ENCODE measurements at places on chromosomes 11 and 22. TPM values are rescaled to one million over a fixed set of nuclear protein-coding genes. Genes with fewer than 3 reads are reported as not detected.

DNA sequence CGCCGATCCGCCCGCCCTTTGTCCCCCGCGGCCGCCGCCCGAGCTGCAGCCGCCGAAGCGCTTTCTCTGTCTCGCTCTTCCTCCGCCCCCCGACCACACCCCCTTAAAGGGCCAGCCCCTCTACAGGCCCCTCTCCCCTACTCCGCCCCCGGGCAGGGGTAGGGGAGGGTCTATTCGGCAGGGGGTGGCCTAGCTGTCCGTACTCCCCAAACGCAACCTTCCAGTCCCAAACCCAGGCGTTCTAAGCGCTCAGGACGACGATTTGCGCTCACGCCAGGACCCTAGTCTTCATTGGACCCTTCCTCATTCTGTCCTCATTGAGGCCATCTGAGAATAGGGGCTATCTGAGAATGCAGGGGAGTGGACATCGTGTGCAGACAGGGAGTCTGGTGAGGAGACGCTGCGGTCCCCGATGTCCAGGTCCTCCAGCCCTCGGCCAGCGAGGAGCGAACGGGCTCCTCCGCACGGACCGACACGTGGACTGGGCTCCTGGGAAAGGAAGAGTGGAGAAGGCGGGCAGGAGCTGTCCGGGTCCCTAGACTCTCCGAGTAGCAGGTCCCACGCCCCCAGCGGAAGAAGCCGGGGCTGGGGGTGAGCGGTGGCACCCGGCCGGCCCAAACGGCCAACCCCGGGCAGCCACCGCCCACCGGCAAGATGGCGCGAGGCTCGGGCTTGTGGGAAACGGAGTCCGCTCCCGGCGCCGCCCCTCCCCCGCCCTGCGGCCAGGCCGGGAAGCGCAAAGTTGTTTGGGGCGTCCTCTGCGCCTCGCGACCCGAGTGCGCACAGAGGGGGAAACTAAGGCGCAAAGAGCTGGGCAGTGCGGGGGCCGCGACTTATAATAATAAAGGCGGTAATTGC lies at the start of gene PPP1R14B:
Gene PPP1R14B, minus strand, starts transcription at position 73 of the 858 bp plus-strand sequence. CDS start 270 bp downstream, outside the sequence.
- H3K36me3 ChIP-seq = peaks cover 4% of the 10 kb centered on the region
- H3K27ac ChIP-seq = peak within 1 kb of the TSS; percentile 88
- no peaks in the 10 kb centered on the region for H3K27me3 ChIP-seq
- DNase-seq = peak; percentile 93
- H3K4me1 ChIP-seq = peaks cover 60% of the 10 kb centered on the region

GRCh38 chr22:24681236-24681635 lies 78.2 kb downstream of the GGT1 start:
- H3K27me3 ChIP-seq = no peaks in the 10 kb centered on the region
- H3K4me1 ChIP-seq = no peaks in the 10 kb centered on the region
- no peaks in the 10 kb centered on the region for H3K36me3 ChIP-seq
- no peak overlapping the region for H3K27ac ChIP-seq
- H3K4me3 ChIP-seq = no peak overlapping the region

DNA sequence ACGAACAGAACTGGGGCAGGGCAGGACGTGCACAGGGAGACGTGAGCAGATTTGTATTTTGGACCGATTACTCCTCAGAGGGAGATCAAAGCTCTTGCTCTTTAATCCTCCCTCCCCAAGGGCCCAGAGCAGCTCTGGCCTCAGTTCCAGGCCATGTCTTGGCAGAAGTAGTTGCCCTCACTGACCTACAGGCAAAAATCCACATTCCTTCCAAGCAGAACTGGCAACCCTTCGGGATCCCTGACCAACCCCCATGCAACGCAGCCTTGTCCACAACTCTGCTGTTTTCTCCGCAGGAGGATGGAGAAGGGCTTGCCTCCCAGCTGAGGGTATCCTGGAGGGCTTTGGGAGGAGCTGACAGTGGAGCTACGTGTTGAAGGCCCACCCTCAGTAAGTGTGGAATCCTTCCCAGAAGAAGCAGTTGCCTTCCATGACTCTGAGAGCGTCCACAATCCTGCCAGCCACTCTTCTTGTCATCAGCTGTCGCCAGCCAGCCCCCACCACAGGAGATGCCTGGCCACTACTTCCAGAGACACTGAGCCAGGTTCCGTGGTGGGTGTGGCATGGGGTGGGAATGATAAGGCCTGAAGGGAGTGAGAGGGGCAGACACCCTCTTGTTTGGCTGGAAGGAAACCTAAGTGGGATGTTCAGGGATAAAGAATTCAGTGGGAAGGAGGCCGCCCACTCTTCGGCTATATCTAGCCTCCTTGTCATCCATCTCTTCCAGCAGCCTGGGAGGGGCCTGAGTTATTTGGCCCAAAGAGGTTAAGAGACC lies 68.1 kb downstream of the PDE2A start:
- no peak overlapping the region for H3K4me3 ChIP-seq
- peaks cover 5% of the 10 kb centered on the region for H3K4me1 ChIP-seq
- H3K36me3 ChIP-seq = no peaks in the 10 kb centered on the region

DNA sequence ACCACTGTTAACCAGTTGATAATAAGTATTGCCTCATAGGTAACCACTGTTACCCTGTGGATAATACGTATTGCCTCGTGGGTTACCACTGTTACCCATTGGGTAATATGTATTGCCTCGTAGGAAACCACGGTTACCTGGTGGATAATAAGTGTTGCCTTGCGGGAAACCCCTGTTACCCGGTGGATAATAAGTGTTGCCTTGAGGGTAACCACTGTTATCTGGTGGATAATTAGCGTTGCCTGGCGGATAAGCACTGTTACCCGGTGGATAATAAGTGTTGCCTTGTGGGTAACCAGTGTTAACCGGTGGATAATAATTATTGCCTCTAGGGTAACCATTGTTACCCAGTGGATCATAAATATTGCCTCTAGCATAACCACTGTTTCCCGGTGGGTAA lies 27.3 kb upstream of the NXPE4 start:
- DNase-seq = no peak
- no peaks in the 10 kb centered on the region for H3K4me1 ChIP-seq
- H3K4me3 ChIP-seq = no peak overlapping the region
- H3K27ac ChIP-seq = no peak overlapping the region
- no peaks in the 10 kb centered on the region for H3K27me3 ChIP-seq

- H3K4me3 ChIP-seq = no peak overlapping the region
- no peak for DNase-seq
- peaks cover 1% of the 10 kb centered on the region for H3K27me3 ChIP-seq
- no peaks in the 10 kb centered on the region for H3K36me3 ChIP-seq
Measured at GRCh38 chr11:71379701-71380100, 68.5 kb downstream of the DHCR7 start.

- no peaks in the 10 kb centered on the region for H3K27me3 ChIP-seq
- peaks cover 27% of the 10 kb centered on the region for H3K4me1 ChIP-seq
- H3K27ac ChIP-seq = no peak overlapping the region
- DNase-seq = no peak
- H3K36me3 ChIP-seq = no peaks in the 10 kb centered on the region
Measured at GRCh38 chr11:113773092-113773415, 438 bp downstream of the ZW10 start.

GRCh38 chr11:117461396-117462182 lies 133.9 kb downstream of the CEP164 start:
- no peak overlapping the region for H3K4me3 ChIP-seq
- no peak for DNase-seq
- H3K36me3 ChIP-seq = no peaks in the 10 kb centered on the region
- H3K4me1 ChIP-seq = no peaks in the 10 kb centered on the region

GRCh38 chr11:46290598-46291309 lies 13.3 kb downstream of the CREB3L1 start:
- DNase-seq = no peak
- no peak overlapping the region for H3K4me3 ChIP-seq
- no peaks in the 10 kb centered on the region for H3K27me3 ChIP-seq
- H3K36me3 ChIP-seq = no peaks in the 10 kb centered on the region

DNA sequence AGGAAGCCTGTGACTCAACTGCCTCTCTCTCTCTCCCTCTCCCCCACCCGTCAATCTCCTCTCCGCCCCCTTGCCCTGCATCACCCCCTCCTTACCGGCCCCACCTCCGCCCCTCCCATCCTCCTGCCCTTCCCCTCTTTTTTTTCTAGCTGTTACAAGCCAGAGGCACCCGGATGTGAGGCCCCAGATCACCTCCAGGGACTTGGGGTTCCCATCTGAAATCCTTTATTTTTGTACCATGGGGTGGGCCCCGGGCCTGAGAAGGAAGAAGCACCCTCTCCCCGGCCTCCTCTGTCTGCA lies 10.8 kb downstream of the KCTD17 start:
- H3K36me3 ChIP-seq = no peaks in the 10 kb centered on the region
- no peak overlapping the region for H3K27ac ChIP-seq
- H3K4me3 ChIP-seq = no peak overlapping the region
- H3K27me3 ChIP-seq = no peaks in the 10 kb centered on the region
- H3K4me1 ChIP-seq = peaks cover 19% of the 10 kb centered on the region
- no peak for DNase-seq

DNA sequence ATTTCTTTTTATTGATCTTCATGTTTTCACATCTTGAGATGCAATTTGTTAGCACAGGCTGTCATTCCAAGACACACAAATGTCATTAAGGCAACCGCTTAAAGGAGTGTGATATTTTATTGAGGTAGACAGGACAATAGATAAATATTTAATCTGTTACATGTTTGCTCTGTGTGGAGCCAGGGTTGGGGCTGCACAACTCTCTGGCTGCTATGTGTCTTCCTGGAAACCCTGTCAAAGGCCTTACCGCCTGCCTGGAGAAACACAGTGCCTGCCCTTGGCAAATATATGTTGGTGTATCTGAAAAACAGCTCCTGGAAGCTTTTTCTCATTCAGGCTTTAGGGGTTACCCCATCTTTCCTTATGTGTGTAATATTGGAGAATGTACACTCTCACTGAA lies 139.7 kb upstream of the TEAD1 start:
- no peaks in the 10 kb centered on the region for H3K36me3 ChIP-seq
- DNase-seq = no peak
- no peaks in the 10 kb centered on the region for H3K4me1 ChIP-seq
- H3K4me3 ChIP-seq = no peak overlapping the region

DNA sequence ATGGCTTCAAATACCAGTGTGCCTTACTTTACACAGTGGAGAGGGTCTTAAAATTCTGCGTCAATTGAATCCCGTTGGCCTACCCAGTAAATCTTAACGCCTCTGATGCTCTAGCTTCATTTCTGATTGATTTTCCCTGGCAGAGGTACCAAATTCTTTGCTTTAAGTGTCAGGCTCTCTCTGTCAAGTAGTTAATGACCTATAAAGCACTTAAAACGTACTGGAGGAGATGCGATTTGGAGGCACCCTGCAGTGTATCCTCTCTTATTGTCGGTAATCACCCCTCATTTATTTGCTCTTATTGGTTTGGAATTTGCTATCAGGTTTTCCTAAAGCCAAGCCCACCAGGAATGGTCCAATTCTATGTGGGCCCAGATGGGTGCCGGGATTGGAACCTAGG lies 59.2 kb downstream of the NFAM1 start:
- H3K4me1 ChIP-seq = peaks cover 28% of the 10 kb centered on the region
- H3K4me3 ChIP-seq = no peak overlapping the region
- no peaks in the 10 kb centered on the region for H3K36me3 ChIP-seq
- no peak for DNase-seq
- H3K27me3 ChIP-seq = 0 out of 2 replicates have a peak, but pooled peaks cover 2% of the 10 kb centered on the region
- no peak overlapping the region for H3K27ac ChIP-seq

- H3K27me3 ChIP-seq = no peaks in the 10 kb centered on the region
- no peak overlapping the region for H3K27ac ChIP-seq
- peaks cover 3% of the 10 kb centered on the region for H3K4me1 ChIP-seq
Measured at GRCh38 chr11:126444072-126444471, 88.6 kb downstream of the ST3GAL4 start.

DNA sequence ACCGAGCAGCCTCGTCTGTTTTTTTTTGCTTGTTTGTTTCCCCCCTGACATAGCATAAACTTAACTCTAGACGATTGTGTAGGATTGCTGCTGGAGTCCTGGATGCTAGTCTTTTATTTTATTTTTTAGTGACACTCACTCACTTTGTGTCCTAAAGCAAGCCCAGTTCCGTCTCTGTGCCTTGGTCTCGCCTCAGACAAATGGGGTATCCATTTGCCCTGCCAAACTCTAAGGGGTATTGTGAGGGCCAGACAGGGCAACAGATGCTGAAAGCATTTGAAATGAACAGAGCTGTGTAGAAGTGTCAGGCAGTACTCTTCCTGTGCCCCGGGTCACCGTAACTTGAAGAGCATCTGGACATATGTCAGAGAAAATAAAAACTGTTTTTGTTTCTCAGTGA lies 34.8 kb upstream of the DKK3 start:
- H3K36me3 ChIP-seq = no peaks in the 10 kb centered on the region
- DNase-seq = no peak
- H3K27ac ChIP-seq = no peak overlapping the region
- H3K4me3 ChIP-seq = no peak overlapping the region
- no peaks in the 10 kb centered on the region for H3K4me1 ChIP-seq
- H3K27me3 ChIP-seq = no peaks in the 10 kb centered on the region

DNA sequence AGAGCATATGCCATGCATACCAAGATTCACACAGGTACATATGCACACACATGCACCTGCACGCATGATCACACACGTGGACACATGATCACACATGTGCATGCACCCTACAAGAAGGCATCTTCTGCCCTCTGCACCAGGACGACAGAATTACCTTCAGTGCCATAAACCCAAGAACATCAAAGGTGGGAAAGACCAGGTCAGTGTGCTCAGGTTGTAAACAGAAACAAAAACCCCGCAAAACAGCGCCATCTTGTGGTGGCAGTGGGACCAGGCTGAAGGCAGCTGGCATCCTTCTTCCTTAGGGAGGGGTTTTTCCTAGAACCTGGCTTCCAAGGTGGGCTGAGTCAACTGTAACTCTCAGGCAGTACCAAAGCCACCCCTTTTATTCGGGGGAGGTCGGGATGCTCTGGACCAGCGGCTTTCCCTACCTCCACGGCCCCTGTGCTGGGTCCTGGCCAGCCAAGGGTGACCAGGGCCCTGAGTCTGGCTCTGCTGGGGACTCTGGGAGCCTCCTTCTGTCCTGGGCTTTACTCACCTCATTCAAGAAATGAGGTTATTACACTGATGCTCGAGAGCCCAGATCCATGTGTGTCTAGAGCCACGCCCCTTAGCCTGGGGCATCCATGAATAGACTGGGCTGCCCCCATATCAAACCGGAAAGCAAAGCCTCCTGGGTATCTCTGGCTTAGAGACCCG lies 69.4 kb upstream of the FGF3 start:
- no peaks in the 10 kb centered on the region for H3K4me1 ChIP-seq
- no peak overlapping the region for H3K27ac ChIP-seq
- DNase-seq = peak; percentile 87
- no peak overlapping the region for H3K4me3 ChIP-seq
- no peaks in the 10 kb centered on the region for H3K36me3 ChIP-seq

DNA sequence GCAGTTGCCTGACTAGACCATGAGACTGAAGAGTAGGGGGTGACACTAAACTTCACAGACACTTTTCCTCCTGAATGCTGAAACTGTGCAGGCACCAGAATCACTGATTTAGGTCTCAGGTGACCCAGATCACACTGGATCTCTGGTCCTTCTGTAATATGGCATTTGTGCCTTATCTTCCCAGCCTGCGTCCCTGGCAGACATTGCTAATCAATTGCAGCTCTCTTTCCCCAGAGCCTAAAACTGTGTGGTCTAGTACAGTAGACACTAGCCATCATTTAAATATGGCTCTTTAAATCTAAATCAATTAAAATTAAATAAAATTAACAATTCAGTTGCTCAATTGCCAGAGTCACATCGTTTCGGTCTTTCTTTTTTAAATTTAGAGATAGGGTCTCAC lies 17.8 kb upstream of the MYEOV start:
- no peaks in the 10 kb centered on the region for H3K4me1 ChIP-seq
- no peak overlapping the region for H3K4me3 ChIP-seq
- no peak overlapping the region for H3K27ac ChIP-seq
- no peak for DNase-seq

The MISFA gene
- total RNA-seq = not detected

The C11orf86 gene
- total RNA-seq = not detected

The DEUP1 gene
- not detected for total RNA-seq

The GGTLC2 gene
- not detected for total RNA-seq

The CRYBB3 gene
- total RNA-seq = not detected

The VWA5A gene
- total RNA-seq = not detected

The RHOD gene
- total RNA-seq = not detected

The PVALB gene
- not detected for total RNA-seq

The SMTNL1 gene
- total RNA-seq = not detected

Data from Karpas-422 (cell line).